AG09319 (cell line): ENCODE measurements at places on chromosomes 1 and 21.

DNA sequence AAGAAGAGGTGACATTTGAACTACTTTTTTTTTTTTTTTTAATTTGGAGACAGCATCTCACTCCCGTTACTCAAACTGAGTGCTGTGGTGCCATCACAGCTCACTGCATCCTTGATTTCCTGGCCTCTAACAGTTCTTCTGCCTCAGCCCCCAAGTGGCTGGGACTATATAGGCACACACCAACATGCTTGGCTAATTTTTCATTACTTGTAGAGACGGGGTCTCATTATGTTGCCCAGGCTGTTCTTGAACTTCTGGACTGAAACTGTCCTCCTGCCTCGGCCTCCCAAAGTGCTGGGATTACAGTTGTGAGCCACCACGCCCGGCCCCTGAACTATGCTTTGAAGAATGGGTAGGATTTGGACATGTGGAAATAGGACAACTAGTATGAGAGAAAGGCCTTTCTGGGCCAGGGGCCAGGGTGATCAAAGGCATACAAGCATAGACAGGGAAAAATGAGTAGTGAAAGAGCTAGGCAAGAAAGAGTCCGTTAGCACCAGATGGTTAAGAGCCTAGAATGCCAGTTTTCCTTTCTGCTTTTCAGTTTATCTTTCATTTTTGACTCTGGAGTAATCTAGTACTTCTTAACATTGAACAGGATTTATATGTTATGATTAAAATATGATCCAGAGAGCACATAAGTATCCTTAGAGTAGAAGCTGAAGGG is 6.3 kb downstream of the RABGAP1L start:
- no peak for DNase-seq

GRCh38 chr1:180778782-180779398 is 133.8 kb upstream of the KIAA1614 start:
- DNase-seq, result no peak

DNA sequence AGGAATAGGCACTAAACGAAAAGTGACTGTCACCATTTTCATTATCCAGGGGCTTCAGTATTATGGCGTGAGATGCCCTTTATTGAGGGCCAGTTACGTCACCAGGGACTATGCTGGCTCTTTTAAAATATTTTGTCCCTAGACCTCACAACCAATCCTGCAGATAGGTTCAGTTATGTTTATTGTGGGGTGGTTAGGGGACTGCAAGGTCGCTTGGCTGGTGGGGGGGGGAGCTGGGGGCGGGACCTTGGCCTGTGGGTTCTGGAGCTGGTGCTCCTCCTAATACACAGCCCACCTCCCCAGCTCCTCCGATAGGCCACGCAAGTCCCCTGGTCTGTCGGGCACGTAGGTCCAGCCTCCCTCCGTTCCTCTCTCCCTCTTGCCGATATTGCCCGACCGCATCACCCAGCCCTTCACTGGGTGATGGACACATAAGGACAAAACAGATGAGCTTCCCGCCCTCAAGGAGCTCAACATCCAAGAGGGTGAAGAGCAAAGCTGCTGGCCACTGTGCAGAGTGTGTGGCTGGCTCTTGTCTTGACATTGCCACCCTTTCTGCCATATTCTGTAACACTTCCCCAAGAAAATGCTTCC is 271.8 kb downstream of the MATN1 start:
- no peak for DNase-seq

DNA sequence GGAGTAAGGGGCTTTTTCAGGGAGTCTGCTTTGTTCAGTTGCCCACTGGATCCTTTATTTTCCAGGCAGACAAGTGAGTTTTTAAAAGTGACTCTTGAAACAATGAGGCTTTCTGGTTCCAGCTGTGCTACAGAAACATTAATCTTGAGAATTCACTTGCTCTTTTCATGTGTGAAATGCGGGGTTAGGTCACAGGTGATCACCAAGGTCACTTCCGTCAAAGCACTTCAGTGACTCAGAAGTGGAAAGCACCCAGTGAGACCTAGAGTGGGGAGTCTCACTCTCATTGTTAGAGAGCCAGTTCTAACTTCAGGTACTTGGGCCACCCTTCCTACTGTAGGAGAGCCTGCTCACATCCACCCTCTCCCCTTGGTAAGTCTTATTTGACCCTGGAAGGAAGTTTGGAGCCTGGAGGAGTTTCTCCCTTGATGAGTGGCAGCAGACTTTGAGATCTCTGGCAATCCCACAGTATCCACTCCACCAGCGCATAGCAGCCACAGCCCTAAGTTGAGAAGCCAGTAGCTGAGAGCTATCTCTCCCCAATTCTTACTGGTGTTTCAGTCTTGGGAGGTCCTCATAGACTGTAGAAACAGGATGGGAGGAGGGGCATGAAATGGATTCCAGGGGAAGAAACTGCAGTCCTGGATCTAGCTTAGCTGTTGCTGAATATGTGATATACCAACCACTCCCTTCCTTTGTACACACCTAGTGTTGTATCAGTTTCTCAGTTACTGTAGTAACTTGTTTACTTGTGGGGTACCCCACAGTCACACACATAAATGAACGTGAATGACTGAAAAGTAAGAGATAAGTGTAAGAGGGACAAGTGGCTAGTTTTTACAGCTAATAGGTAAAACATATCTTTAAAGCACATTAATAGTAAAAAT is 3.1 kb downstream of the TACSTD2 start:
- no peak for DNase-seq

GRCh38 chr1:154608397-154609270 is 648 bp upstream of the ADAR start:
- no peak for DNase-seq

GRCh38 chr1:234217316-234217840 is 155.9 kb upstream of the COA6 start:
- no peak for DNase-seq

DNA sequence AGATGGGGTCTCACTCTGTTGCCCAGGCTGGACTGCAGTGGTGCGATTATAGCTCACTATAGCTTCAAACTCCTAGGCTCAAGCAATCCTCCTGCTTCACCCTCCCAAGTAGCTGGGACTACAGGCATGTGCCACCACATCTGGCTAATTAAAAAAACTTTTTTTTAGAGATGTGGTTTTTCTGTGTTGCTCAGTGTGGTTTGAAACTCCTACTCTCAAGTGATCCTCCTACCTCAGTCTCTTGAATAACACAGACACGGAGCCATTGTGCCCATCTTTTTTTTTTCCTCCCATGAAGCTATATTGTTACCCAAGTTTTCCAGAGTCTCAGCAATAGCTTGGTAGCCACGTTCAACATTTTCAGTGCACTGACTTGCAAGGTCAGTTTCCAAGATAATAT is 2.7 kb downstream of the GIPC2 start:
- no peak for DNase-seq

DNA sequence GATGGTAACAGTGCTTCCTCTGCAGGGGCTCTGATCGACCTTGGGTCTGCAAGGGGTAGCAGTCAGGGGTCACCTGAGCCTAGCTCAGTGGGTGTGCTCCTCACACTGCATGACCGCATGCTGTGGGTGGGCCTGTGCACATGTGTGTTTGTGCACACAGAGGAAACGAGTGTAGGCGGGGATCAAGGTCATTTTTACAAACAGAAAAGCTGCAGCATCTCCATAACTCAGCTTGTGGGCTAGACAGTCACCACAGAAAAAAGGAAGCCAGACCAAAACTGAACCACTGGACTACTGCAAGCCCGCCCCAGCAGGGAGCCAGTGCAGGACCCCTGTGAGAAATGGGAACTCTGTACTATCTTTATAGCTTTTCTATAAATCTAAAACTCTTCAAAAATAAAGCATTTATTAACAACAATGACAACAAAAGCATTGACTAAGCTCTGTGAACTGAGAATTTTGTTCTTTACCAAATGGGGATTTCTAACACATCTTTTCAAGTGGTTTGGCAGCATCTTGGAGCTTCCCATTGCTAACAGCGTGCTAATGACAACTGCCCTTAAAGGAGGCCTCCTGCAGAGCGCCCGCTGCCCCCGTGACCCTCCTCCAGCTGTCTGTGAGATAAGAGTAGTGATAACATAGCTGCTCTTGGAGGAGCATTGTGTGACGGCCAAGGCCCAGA is 19.9 kb upstream of the NEK2 start:
- DNase-seq, result no peak
